Sigmoid colon (tissue), 7 donors: ENCODE measurements at places on chromosomes 1 and 21. TPM values are rescaled to one million over a fixed set of nuclear protein-coding genes. Genes with fewer than 3 reads are reported as not detected.

GRCh38 chr1:51506537-51506936, 12.5 kb downstream of the EPS15 start:
- peak overlapping the region; percentile 8 for H3K27ac ChIP-seq
- H3K4me1 ChIP-seq = peaks cover 60% of the 10 kb centered on the region
- no peaks in the 10 kb centered on the region for H3K27me3 ChIP-seq
- no peaks in the 10 kb centered on the region for H3K36me3 ChIP-seq
- H3K4me3 ChIP-seq = peak overlapping the region; percentile 18

DNA sequence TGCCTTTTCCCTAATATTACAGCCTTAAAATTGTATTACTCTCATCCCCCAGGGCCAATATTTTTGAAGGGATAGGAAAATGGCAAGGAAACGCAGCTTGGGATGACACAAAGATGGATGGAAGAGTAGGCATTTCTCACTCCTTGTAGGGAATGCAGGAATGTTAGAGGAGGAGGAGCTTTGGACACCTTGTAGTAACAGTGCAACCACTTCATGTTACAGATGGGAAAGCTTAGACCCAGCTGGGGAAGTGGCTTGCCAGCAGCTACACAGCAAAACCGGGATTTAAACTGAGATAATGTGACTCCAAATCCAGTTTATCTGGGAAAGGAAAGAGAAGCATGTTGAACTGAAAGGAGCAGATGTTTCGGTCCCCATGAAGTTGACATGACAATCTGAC, 473.7 kb upstream of the DAB1 start:
- H3K36me3 ChIP-seq = no peaks in the 10 kb centered on the region
- no peak overlapping the region for H3K4me3 ChIP-seq
- H3K27ac ChIP-seq = no peak overlapping the region
- no peaks in the 10 kb centered on the region for H3K27me3 ChIP-seq

DNA sequence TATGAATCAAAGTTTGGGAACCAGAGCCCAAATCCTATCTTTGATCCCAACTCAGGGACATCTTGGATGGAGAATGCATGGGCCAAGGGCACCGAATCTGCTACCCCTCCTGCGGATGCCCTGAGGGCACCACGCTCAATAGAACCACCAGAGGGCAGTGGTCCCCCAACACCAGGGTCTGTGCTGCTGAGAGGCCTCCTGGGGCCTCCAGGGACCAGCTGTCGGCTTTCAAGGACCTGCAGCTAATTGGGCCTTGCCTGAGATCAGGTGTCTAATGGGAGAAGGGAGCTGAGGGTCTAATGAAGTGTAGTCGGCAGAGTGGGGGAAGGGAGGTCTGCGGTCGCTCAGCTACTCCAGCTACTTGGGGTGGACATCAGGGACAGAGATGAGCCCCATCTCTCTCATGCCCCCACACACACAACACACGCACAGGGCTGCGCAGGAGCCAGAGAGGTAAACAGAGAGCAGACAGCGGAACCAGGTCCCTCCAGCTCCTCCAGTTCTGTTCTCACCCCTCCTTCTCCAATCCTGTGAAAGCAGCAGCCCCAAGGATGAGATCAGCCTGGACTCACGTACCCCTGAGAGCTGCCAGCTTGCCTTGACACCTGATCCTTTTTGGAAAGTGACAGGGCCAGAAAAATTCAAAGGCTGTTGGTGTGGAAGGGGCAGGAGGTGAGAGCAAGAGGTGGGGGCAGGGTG, 34.9 kb upstream of the PPP1R15B start:
- peaks cover 12% of the 10 kb centered on the region for H3K36me3 ChIP-seq
- peaks cover 23% of the 10 kb centered on the region for H3K4me1 ChIP-seq
- DNase-seq = peak; percentile 88
- no peaks in the 10 kb centered on the region for H3K27me3 ChIP-seq
- no peak overlapping the region for H3K4me3 ChIP-seq

- peak overlapping the region; percentile 84 for H3K27ac ChIP-seq
- H3K36me3 ChIP-seq = peaks cover 10% of the 10 kb centered on the region
- no peak overlapping the region for H3K4me3 ChIP-seq
- no peaks in the 10 kb centered on the region for H3K27me3 ChIP-seq
- H3K4me1 ChIP-seq = peaks cover 76% of the 10 kb centered on the region
Observed at GRCh38 chr1:9242338-9242969, 7.9 kb downstream of the H6PD start.

DNA sequence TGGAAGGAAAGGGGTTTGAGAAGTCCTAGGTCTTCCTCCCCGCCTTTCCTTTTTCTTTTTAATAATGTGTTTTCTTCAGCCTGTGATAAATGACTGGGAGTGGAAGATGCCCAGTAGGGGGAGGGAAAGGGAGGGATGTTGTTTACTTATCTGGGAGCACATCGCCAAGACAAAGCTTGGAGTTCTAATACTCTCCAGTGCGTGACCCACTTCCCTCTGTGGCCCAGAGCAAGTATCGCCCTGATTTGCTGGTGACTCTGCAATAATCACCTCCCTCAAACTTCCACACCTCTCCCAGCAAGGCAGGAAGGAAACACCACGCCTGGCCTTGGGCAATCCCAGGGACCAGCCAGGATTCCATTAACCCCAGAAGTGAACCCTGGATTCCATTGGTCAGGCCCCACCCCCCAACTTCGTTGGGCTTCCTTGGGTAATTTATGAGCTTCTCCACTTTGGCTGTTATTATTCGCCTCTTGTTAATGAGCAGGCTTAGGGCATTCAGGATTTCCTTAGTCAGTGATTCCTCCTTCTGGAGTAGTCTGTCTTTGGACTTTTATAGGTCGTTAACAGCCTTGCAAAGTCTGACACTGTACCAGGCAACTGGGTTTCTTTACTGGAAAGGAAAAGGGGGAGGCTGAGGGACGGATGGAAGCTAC, 24.3 kb upstream of the GRHL3 start:
- no peaks in the 10 kb centered on the region for H3K4me1 ChIP-seq
- H3K27ac ChIP-seq = peak overlapping the region; percentile 71
- H3K4me3 ChIP-seq = no peak overlapping the region
- peak; percentile 93 for DNase-seq
- H3K36me3 ChIP-seq = no peaks in the 10 kb centered on the region
- H3K27me3 ChIP-seq = no peaks in the 10 kb centered on the region

DNA sequence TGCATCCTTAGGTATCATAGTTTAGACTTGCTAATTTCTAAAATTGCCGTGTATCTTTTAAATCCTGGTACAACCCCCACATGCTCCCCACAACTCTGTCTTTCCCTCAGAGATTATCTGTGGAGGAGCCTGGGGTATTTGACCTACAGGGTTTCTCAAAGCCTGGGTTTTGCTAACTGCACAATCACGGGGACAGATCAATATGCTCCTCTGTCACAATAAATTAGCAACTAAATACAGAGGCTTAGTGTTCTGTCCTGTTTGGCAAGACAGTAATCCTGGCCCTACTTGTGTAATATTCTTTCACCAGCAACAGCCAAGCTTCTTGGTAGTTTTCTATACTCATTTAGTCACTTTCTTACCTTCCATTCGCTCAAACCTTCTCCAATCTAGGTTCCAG, 8.5 kb downstream of the ECHDC2 start:
- H3K27ac ChIP-seq = no peak overlapping the region
- no peaks in the 10 kb centered on the region for H3K27me3 ChIP-seq
- H3K36me3 ChIP-seq = no peaks in the 10 kb centered on the region

Gene DDOST
- 87.8 TPM for total RNA-seq

Gene C1orf226
- 8.2 TPM for total RNA-seq
